Daoy (cell line): ENCODE measurements at places on chromosomes 7 and 10. TPM values are rescaled to one million over a fixed set of nuclear protein-coding genes. Genes with fewer than 3 reads are reported as not detected.

Gene SYCE1
- total RNA-seq = 0.80 TPM in 1 of 2 replicates, not detected in the other

Gene TMEM196
- not detected in 2 replicates for total RNA-seq

Gene NFE2L3
- total RNA-seq = 273 and 296 TPM in 2 replicates

Gene SCART1
- total RNA-seq = 0.06 and 0.40 TPM in 2 replicates

Gene RP9
- total RNA-seq = 28.6 and 29.9 TPM in 2 replicates

Gene ACHE
- 0.46 TPM in 1 of 2 replicates, not detected in the other for total RNA-seq

Gene PPP1R17
- total RNA-seq = not detected in 2 replicates

Gene TDRD1
- total RNA-seq = 0.06 TPM in 1 of 2 replicates, not detected in the other

Gene CCDC3
- total RNA-seq = 1.1 and 1.3 TPM in 2 replicates

GRCh38 chr7:98697485-98698240, 80.6 kb downstream of the NPTX2 start:
- no peak for DNase-seq

GRCh38 chr7:102169651-102170392, 116.8 kb upstream of the SH2B2 start:
- peak; percentile 51 for DNase-seq

- DNase-seq = no peak
Observed at GRCh38 chr10:29595636-29596225, 39.0 kb downstream of the SVIL start.

DNA sequence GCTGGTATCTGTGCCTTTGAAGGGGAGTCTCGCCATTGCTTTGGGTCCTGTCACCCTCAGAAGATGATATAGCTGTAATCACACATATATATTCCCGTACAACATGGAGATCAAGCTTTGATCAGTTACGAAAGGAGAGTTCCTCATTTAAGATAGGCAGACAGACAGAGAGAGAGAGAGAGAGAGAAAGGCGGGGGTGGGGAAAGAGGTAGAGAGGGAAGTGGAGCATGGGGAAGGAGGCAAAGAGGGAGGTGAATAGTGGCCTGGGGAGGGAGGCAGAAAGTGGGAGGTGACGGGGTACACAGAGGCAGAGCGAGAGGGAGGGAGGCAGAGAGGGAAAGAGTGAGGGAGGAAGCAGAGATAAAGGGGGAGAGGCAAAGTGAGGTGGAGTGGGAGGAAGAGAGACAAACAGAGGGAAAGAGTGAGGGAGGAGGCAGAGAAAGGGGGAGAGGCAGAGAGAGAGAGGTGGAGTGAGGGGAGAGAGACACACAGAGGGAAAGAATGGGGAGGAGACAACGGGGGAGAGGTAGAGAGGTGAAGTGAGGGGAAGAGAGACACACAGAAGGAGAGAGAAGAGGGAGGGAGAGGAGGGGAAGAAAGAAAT, 44.6 kb upstream of the C1QL3 start:
- no peak for DNase-seq

DNA sequence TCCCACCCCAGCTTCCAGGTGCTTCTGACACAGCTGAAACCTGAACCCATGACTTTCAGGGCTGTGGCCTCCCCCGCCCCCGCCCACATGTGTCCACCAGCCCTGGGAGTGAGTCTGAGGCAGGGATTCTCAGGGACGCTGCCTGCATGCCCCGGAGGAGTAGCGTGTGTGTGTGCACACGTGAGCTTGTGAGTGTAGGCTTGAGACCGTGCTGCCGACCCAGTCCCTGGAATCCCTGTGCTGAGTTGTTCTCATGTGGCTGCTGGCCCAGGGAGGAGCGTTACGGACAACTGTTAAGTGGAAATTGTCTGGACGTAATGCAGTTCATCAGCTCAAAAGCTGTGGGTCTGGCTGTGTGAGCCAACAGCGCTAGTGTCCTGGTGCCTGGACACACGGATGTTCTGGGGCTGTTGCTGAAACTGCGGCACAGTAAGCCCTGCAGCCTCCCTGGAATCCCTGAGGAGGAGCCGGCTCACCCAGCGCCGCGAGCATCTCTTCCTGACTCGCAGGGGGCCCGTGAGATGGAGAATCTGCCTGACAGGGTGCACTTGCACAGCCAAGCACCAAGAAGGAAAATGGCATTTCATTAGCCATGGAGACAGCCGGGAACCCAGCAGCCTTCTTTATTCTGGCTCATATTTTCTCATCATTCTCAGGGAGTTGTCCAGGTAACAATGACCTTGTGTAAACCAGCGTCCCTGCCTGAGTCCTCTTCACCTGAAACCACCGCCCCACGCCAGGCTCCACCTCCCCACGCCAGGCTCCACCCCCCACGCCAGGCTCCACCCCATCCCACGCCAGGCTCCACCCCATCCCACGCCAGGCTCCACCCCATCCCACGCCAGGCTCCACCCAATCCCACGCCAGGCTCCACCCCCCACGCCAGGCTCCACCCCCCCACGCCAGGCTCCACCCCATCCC, 603.9 kb downstream of the PTPRN2 start:
- peak; percentile 54 for DNase-seq

GRCh38 chr10:121069061-121069850, 218.1 kb downstream of the WDR11 start:
- peak; percentile 63 for DNase-seq

- DNase-seq = no peak
Observed at GRCh38 chr7:106015381-106016218, 52.5 kb downstream of the CDHR3 start.

- no peak for DNase-seq
Observed at GRCh38 chr7:115491744-115492380, 538.7 kb downstream of the TFEC start.

DNA sequence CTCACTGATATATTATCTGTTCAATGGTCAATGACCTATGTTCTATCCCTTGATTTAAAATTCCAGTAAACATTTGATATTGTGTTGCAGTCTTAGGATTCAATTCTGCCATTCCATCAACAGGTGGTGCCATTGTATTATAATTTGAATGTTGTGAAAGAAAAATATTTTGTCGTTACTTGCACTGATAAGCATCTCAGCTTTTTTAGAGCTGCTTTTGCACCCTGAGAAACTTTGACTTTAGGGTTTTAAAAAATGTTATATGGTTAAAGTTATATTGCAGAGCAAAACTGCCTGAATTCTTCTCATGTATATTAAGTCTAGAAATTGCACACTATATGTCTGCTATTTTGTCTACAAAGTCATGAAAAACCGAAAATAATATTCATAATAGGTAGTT, 18.8 kb upstream of the MINDY3 start:
- no peak for DNase-seq

DNA sequence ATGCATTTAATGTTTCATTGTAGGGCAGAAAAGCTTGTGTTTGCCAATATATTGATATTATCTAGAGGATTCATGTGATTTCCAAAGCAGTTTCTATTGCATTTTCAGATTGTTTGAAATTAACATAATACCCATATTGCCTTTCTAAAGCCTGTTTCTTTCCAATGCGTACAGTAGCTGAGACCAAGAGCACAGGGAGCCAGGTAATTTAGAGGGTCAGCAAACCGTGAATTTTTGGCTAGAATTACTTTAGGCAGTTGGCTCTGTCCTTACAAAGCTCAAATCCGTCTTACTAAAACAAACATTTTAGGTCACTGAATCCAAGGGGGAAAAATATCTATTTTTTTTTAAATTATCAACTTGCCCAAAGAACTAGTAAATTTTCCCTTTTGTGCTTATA, 604.9 kb upstream of the ADARB2 start:
- no peak for DNase-seq

GRCh38 chr10:29039677-29040189, 249.1 kb upstream of the LYZL1 start:
- peak; percentile 3 for DNase-seq

DNA sequence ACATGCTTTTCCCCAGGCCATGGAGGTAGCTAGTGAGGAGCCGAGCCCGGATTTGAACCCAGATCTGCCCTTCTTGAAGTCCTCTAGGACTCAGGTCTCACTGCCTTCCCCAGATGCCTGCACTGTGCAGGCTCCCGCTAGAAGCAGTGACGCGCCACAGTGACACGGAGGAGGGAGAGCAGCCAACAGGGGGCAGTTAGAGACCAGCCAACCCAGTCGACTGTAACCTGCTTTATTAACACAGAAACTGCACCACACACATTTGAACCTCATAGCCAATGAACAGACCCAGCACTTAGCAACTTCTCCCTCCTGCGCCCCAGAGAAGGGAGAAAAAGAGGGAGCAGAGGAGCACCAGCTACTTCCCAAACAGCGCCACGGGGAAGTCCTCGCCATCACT, 27.4 kb downstream of the PILRA start:
- peak; percentile 35 for DNase-seq

- peak; percentile 96 for DNase-seq
Observed at GRCh38 chr10:97543025-97543546, 29.5 kb upstream of the ANKRD2 start.

DNA sequence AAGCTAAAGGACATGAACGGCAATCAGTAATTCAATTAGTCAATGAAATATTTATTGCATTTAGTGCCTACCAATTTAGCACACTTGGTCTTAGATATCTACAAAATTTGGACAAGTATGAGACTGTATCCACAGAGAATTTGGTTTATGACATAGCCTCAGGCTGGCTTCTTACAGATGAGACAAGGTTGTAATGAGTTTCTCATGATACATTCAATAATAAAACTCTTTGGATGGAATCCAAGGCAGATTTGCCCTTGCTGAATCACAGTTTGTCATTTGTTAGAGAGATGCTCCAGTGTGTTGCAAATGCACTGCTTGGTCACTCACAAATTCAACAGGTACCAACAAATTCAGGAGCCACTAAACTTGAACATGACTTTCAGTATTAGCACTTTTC, 162.5 kb downstream of the GPR37 start:
- peak; percentile 19 for DNase-seq

DNA sequence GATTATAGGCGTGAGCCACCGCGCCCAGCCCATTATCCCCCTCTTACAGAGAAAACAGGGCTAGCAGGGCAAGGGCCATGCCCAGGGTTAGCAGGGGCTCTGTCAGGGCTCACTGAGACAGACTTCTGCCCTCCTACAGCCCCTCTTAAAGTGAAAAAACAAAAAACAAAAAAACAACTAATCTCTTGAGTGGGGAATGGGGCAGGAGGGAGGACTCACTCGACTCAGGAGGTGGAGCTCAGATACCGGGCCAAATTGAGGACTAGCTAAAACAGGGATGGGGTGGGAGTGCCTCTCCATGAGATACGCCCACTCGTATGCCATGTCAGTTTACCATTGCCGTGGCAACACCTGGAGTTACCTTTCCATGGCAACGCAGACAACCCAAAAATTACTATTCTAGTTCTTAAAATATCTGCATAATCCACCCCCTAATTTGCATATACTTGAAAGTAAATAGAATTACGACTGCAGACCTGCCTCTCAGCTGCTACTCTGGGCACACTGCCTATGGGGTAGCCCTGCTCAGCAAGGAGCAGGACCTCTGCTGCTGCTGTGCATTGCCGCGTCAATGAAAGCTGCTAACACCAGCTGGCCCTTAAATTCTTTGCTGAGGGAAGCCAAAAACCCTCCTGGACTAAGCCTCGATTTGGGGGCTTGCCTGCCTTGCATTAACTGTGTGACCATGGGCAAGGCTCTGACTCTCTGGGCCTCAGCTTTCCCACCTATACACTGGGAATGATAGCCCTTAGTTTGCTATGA, 13.4 kb downstream of the SSC4D start:
- DNase-seq = no peak

GRCh38 chr7:13989126-13989948, at the start of gene ETV1:
Gene ETV1, minus strand, starts transcription at chr7:13989666. Its CDS starts 614 bp downstream, at chr7:13989052.
- DNase-seq = peak; percentile 71

- DNase-seq = no peak
Observed at GRCh38 chr7:51023547-51023946, 240.9 kb upstream of the GRB10 start.

DNA sequence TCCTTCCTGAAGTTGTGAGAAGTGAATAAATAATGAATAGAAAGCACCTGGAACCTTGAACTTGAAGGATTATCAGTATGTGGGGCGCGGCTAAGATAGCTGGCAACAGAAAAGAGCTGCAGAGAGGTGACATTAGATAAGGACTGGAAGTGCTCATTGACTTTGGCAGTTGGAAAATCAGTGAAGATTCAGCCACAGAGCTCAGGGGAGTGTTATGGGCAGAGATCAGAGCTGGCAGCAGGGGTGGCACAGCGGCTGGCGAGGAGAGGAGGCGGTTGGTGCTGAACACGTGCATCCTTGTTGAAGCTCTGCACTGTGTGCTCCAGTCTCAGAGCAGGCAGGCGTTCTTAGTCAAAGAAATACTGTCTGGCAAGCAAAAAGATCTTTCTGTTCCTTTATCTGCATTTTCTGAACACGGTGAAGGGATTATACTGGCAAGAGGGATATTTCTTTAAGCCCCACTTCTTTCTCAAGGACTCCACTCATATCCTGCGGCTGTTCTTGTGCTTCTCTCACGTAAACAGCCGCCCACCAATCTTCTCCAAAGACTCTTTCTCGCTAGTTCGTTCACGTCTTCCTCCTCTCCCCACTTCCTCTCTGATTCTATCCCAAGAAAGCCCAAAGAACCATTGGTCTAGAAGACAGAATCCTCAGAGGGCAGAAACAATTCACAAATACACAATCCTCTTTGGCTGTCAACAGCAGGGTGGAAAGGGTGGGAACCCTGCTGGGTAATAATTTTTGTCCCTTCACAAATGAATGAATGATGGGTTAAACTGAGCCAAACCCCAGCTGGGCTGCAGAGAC, 38.6 kb upstream of the ADD3 start:
- DNase-seq = no peak

GRCh38 chr10:10156917-10157600, 860.6 kb upstream of the CELF2 start:
- DNase-seq = no peak
